ENCODE measurements at places on chromosomes 4 and X.

- no peaks in the 10 kb centered on the region for H3K36me3 ChIP-seq
- no peak overlapping the region for H3K4me3 ChIP-seq
- DNase-seq, result no peak
- no peak overlapping the region for H3K27ac ChIP-seq
Measured at GRCh38 chr4:174604198-174604597, 81.9 kb upstream of the HPGD start.

GRCh38 chr4:137502339-137503129, 29.8 kb downstream of the PCDH18 start:
- H3K27ac ChIP-seq, result no peak overlapping the region
- no peaks in the 10 kb centered on the region for H3K4me1 ChIP-seq
- no peaks in the 10 kb centered on the region for H3K36me3 ChIP-seq
- H3K4me3 ChIP-seq, result no peak overlapping the region

DNA sequence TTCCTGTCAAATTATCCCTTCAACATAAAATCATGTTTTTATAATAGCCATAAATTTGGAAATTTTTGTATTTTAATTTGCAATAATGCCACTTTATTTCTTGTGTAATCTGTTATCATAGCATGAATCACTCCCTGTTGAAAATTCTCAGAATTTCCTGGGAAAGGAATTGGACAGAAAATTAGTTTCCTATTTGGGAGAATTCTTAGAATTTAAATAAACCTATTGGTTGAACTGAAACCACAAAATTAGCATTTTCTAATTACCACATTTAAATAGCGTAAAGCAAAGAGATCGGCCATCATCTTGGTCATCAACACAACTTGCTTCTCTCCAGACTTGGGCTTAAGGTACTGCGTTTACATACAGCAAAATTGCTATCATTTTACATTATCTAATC, at the start of gene CSN1S1:
Gene CSN1S1 (plus strand): TSS at position 301 of the 400 bp plus-strand sequence. CDS start 1,488 bp downstream, outside the sequence.
- H3K4me1 ChIP-seq, result no peaks in the 10 kb centered on the region
- no peak for DNase-seq
- no peaks in the 10 kb centered on the region for H3K36me3 ChIP-seq
- no peak within 1 kb of the TSS for H3K4me3 ChIP-seq
- H3K27me3 ChIP-seq, result no peaks in the 10 kb centered on the region

GRCh38 chr4:26289401-26289800, 31.4 kb upstream of the RBPJ start:
- H3K36me3 ChIP-seq, result no peaks in the 10 kb centered on the region
- no peak for DNase-seq
- no peaks in the 10 kb centered on the region for H3K27me3 ChIP-seq
- no peak overlapping the region for H3K27ac ChIP-seq

- no peak for DNase-seq
- H3K27me3 ChIP-seq, result no peaks in the 10 kb centered on the region
- H3K27ac ChIP-seq, result no peak overlapping the region
- H3K36me3 ChIP-seq, result 0 out of 2 replicates have a peak, but pooled peaks cover 2% of the 10 kb centered on the region
- H3K4me3 ChIP-seq, result no peak overlapping the region
- H3K4me1 ChIP-seq, result no peaks in the 10 kb centered on the region
Measured at GRCh38 chr4:113260688-113261087, 211.2 kb downstream of the ANK2 start.

DNA sequence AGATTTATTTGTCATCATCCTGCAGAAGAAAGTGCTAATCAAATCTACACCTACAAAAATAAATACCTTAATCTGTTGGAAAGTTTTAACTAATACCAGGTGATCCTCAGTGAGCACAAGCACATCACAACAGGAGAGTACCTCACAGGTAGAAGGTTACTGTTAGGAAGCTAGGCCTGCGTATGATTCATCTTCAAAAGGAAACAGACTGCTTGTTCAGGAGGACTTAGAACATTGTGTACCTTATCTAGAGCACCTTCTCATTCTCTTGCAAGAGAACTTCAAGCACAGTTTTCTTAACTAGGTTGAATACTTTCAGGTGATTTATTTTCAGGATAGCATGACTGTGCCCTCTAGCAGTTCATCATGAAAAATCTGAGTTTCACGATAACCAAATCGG, 54.2 kb downstream of the MND1 start:
- H3K4me3 ChIP-seq, result no peak overlapping the region
- H3K27ac ChIP-seq, result peak overlapping the region; percentile 34

DNA sequence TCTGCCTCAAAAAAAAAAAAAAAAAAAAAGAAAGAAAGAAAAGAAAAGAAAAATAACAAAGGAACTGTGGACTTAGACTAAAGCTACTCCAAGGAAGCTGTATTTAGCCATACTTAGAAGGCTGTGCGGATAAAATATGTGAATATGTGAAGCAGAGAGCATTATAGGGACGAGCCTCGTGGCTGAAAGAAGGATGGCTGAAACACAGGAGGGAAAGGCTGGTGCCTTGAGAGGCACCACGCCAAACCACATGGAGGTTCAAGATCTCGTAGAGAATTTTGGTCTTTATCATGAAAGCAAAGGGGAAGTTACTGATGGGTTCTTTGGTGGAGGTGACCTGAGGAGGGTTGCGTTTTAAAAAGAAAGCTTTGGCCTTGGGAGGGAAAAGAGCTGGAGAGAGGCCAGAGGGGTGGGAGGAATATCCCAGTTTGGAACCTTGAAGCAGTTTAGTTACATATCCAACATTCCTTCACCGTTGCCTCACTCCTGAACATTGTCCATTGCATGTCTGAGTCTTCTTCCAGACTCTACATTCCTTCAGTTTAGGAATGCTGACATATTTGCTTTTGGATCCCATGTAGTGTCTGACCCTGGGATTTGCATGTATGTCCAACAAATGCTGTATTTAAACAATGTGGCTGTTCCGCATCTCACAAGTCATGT, 82.5 kb downstream of the CPE start:
- no peak overlapping the region for H3K27ac ChIP-seq
- H3K4me3 ChIP-seq, result no peak overlapping the region

DNA sequence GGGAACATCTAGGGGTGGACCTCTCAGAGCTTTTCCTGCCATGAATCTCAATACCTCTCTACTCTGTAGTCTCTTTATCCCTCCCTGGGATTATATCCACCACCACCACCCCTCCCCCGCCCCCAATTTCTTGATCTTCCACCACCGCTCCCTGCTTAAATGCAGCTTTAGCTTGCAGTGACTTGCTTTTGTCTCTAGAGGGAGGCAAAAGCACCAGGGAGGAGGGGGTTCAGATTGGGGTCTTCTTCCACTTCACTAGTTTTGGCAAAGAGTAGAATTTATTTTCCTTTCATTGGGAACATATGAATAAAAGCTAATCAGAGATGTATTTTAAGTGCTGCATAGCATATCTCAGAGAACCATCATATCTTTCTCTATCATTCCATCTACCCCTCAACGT, 5.5 kb downstream of the ARHGAP36 start:
- H3K4me1 ChIP-seq, result peaks cover 7% of the 10 kb centered on the region
- no peaks in the 10 kb centered on the region for H3K36me3 ChIP-seq
- H3K27me3 ChIP-seq, result peaks cover 41% of the 10 kb centered on the region
- DNase-seq, result peak; percentile 63
- H3K4me3 ChIP-seq, result no peak overlapping the region

- no peak for DNase-seq
- H3K4me3 ChIP-seq, result no peak overlapping the region
- H3K36me3 ChIP-seq, result no peaks in the 10 kb centered on the region
- H3K27me3 ChIP-seq, result no peaks in the 10 kb centered on the region
- H3K4me1 ChIP-seq, result no peaks in the 10 kb centered on the region
Measured at GRCh38 chr4:32564626-32565025, 1844.5 kb downstream of the PCDH7 start.

GRCh38 chr4:87100168-87100567, 120.2 kb downstream of the KLHL8 start:
- DNase-seq, result no peak
- H3K27me3 ChIP-seq, result no peaks in the 10 kb centered on the region
- H3K4me3 ChIP-seq, result no peak overlapping the region
- H3K4me1 ChIP-seq, result peaks cover 21% of the 10 kb centered on the region

DNA sequence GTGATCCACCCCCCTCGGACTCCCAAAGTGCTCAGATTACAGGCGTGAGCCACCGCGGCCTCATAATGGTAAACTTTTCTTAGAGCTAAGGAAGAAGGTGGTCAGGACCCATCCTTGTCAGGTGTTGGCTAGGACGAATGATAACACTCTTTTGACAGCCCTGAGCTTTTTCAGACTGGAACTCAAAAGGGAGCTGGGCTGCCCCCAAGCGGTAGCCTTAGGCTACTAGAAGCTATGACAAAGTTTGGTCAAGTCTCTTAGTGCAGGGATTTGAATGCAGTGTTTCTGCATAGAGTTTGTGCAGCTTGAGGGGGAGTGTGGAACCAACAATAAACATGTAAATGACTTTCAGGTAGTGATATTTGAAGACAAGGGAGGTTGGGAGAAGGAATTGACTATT, 11.8 kb upstream of the HSD17B10 start:
- no peak overlapping the region for H3K4me3 ChIP-seq
- peak; percentile 76 for DNase-seq
- H3K36me3 ChIP-seq, result no peaks in the 10 kb centered on the region
- H3K4me1 ChIP-seq, result no peaks in the 10 kb centered on the region
- peaks cover 5% of the 10 kb centered on the region for H3K27me3 ChIP-seq

DNA sequence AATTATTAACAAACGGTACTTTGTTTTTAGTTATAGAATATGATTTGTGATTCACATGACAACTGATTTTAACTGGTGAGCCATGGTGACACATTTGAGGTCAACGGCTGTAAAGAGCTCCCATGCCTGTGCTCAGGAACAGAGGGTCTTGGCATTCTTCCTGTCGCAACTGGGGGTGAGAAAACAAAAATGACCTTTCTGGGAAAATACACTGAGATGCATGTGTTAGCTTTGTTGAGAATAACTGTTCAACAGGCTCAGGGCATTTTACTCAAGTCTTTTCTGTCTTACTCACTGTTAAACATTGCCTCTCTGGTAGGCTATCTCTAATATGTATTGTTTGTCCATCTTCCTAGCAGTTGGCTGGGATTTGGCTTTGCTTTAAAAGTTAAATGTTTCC, 57.1 kb upstream of the HPGD start:
- H3K36me3 ChIP-seq, result no peaks in the 10 kb centered on the region
- H3K27ac ChIP-seq, result no peak overlapping the region
- H3K4me3 ChIP-seq, result no peak overlapping the region
- H3K4me1 ChIP-seq, result no peaks in the 10 kb centered on the region
- DNase-seq, result no peak

DNA sequence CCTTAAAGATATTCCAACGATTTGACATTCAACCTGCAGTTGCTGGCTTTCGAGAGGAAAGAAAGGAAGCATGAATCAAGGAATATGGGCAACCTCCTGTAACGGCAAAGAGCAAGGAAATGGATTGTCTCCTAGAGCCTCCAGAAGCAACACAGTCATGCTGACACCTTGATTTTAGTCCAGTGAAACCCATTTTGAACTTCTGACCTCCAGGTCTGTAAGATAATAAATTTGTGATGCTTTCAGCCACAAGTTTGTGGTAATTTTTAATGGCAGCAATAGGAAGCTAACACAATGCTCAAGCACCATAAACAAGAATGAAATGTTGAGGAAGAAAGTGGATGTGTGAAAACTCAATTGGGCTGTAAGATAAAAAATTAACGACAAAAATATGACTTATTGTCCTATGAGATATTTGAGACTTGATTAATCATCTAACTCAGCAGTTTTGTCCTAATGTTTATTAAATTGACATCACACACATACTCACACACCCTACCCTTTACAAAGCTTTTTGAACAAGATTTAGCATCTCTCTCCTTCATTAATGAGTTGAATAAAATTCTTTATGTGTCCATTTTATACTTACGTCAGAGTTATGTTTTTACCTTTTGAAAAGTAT, 857.2 kb upstream of the INTU start:
- no peaks in the 10 kb centered on the region for H3K36me3 ChIP-seq
- no peaks in the 10 kb centered on the region for H3K27me3 ChIP-seq
- no peak for DNase-seq
- no peak overlapping the region for H3K27ac ChIP-seq
- H3K4me1 ChIP-seq, result no peaks in the 10 kb centered on the region
- H3K4me3 ChIP-seq, result no peak overlapping the region

GRCh38 chrX:128728943-128729342, 676.7 kb upstream of the ACTRT1 start:
- H3K36me3 ChIP-seq, result no peaks in the 10 kb centered on the region
- no peak overlapping the region for H3K27ac ChIP-seq

- no peak overlapping the region for H3K4me3 ChIP-seq
- H3K27ac ChIP-seq, result no peak overlapping the region
- no peaks in the 10 kb centered on the region for H3K36me3 ChIP-seq
- H3K27me3 ChIP-seq, result no peaks in the 10 kb centered on the region
Measured at GRCh38 chrX:26262121-26262523, 46.2 kb downstream of the MAGEB5 start.

DNA sequence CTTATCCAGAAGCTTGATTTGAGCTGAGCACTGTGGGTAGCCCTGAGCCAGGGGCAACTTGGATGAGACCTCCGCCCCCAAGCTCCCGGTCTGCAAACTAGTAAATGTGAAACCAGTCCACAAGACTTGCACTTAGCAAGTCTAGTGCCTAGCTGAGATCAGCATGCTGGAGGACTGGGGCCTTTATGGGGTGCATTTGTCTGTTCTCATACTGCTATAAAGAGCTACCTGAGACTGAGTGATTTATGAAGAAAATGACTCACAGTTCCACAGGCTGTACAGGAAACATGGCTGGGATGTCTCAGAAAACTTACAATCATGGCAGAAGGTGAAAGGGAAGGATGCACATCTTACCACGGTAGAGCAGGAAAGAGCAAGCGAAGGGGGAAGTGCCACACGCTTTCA, 42.1 kb upstream of the HOPX start:
- no peak overlapping the region for H3K4me3 ChIP-seq
- no peaks in the 10 kb centered on the region for H3K27me3 ChIP-seq
- H3K4me1 ChIP-seq, result no peaks in the 10 kb centered on the region
- H3K36me3 ChIP-seq, result no peaks in the 10 kb centered on the region
